Vagina (tissue), 2 donors: ENCODE measurements at places on chromosomes 7 and 10. TPM values are rescaled to one million over a fixed set of nuclear protein-coding genes. Genes with fewer than 3 reads are reported as not detected.

The SPDYE5 gene
- total RNA-seq: not detected

The ELN gene
- total RNA-seq: 38.3 TPM

The KIF11 gene
- total RNA-seq: 3.4 TPM

The ACSM6 gene
- not detected for total RNA-seq

The NCF1 gene
- total RNA-seq: not detected

The EMX2 gene
- total RNA-seq: 0.74 TPM

The RGR gene
- not detected for total RNA-seq

The ADARB2 gene
- total RNA-seq: 3.4 TPM

The MYO3A gene
- 0.25 TPM for total RNA-seq

The BMPER gene
- 5.2 TPM for total RNA-seq

The TMEM273 gene
- 17.9 TPM for total RNA-seq

The AQP1 gene
- 243 TPM for total RNA-seq

The GNAT3 gene
- total RNA-seq: not detected

The POLR3A gene
- total RNA-seq: 16.9 TPM

The ZMIZ1 gene
- 61.4 TPM for total RNA-seq

The LRRD1 gene
- total RNA-seq: 0.49 TPM

The NUTM2A gene
- 0.98 TPM for total RNA-seq

- DNase-seq: no peak
Measured at GRCh38 chr7:6589151-6589828, 531 bp upstream of the INTS15 start.

- DNase-seq: no peak
Measured at GRCh38 chr10:7411671-7412128, 866 bp upstream of the SFMBT2 start.

DNA sequence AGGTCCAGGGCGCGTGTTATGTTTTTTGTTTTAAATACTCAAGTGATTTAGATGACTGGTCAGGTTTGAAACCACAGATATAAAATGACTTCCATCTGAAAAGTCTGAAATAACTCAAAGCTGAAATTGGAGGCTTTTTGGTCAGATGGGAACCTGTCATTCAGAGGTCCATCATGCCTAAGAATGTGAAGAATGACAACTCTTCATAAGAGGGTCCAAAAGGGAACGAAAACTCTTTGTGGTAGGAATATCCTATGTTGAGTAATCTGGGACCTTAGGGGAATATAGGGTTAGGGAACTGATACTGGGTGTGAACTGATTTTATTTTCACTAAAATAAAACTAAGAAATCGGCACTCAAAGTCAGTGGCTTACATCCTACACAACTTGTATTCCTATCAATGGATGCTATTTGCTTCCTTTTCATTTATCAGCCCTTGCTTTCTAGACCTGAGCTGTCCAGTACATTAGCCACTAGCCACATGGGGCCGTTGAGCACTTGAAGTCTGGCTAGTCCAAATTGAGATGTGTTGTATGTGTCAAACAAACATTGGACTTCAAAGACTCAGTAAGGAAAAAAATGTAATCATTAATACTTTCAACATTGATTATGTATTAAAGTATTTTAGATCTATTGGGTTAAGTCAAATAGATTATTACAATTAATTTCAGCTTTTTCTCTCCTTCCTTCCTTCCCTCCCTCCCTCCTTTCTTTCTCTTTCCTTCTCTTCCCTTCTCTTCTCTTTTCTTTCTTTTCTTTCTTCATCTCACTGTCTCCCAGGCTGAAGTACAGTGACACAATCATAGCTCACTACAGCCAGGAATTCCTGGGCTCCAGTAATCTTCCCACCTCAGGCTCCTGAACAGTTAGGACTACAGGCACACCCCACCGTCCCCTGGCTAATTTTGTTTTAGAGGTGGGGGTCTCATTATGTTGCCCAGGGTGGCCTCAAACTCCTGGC lies 56.5 kb upstream of the KDM7A start:
- DNase-seq: no peak

DNA sequence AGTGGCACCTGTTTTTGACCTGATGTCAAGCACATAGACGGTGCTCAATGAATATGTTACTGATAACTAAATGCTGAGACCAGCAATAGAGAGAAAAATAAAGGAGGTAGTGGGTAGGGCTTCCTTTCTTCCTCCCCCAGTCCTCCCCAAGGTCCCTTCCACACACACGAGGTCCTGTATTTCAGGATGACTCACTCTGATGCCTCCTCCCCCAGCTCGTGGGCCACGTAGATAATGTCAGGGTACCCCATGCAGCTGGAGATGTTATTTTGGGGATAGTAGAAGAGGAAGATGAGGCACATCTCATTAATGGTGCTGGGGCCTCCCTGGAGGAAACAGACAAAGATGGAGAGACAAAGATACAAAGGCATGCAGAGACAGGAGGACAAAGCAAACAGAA lies 17.3 kb downstream of the PRSS58 start:
- no peak for DNase-seq

DNA sequence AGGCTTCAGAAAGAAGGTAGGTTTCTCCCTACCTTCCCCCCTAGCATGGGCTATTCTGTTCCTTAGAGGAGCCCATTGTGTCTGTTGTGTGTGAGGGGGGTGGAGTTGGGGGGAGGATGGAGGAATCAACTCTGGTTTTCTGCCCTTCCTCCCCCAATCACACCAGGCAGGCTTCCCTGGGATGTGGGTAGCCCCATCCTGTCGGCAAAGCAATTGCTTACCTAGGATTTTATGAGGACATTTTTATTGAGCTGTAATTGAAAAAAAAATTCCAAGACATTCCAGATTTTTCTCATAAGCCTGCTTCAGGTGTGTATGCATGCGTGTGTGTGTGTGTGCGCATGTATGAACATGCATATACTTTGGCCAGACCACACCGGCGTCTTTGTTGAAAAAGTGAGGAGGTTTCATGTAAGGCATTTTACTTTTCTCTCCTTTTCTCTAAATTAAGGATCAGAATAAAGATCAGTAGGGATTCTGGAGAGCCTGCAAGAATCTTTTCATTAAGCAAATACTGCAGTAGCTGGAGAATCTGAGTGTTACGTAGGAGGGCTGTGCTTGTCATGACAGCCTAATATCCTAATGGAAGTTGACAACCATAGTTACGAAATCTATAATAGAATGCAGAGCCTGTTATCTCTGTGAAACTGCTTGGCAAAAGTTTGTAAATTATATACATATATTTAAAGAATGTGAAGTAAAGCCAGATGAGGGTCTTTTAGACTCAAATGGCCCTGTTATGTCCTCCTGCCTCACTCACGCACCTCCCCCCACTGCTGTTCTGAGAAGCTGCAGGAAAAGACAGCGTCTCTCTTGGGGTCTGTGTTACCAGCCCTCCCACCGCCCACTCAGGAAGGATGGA lies 27.3 kb upstream of the SAMD8 start:
- DNase-seq: no peak

DNA sequence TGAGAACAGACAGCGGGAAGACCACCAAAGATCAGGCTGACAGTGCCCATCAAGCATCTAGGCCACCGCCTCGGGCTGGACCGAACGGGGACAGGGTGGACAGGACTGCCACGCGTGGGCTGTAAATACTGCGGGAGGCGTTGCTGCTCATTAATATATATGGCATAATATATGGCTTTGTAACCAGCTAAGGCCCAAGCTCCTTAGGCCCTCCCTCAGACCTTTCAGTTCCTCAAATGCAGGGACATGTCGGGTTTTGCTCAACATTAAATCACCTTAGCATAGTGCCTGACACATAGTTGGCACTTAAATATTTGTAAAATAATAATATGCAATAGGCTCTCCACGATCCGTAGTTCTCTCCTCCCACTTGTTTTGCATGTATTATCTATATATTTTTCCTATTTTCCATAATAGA lies 402 bp upstream of the TMEM168 start:
- DNase-seq: no peak

GRCh38 chr7:137903382-137904169 lies 56.8 kb upstream of the DGKI start:
- no peak for DNase-seq

GRCh38 chr7:79822620-79823240 lies 311.9 kb upstream of the GNAI1 start:
- no peak for DNase-seq

DNA sequence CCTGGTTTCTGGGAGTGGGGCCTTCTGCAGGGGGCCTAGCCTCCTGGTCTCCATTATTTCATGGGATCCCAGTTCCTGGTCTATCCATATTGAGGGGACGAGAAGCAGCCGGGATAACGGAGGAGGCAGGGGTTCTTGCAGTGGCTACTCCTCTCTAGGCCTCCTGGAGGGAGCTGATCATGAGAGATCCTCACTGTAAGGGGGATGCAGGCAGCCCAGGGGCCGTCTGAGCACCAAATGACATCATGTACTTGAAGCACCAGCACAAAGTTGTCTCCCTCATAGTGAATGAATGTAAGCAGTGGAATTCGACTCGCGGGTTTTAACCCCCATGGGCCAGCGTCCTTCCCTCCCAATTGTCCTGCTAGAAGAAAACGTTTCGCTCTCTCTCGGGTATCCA lies 964 bp upstream of the ADCY1 start:
- DNase-seq: no peak

- no peak for DNase-seq
Measured at GRCh38 chr10:72087392-72087968, 871 bp downstream of the SPOCK2 start.

GRCh38 chr7:36199329-36199728 lies 46.3 kb downstream of the EEPD1 start:
- no peak for DNase-seq

DNA sequence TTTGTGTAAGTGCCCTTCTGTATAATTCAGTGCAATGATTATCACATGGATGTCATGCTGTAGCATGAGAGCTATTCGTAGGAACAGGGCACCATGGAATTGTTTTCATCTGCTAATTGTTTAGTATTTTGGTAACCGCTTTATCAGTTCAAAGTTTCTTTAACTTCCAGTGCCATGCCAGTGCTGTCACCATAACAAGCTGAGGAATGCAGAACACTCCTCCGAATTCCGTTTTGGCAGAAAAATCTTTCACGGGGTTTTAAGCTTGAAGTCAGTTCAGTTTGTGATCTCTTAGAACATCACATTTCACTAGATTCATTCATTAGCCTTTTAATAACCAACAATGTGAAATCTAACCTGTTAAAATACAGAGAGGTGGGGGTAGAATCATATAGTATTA lies 117.2 kb upstream of the SEMA3C start:
- DNase-seq: no peak

DNA sequence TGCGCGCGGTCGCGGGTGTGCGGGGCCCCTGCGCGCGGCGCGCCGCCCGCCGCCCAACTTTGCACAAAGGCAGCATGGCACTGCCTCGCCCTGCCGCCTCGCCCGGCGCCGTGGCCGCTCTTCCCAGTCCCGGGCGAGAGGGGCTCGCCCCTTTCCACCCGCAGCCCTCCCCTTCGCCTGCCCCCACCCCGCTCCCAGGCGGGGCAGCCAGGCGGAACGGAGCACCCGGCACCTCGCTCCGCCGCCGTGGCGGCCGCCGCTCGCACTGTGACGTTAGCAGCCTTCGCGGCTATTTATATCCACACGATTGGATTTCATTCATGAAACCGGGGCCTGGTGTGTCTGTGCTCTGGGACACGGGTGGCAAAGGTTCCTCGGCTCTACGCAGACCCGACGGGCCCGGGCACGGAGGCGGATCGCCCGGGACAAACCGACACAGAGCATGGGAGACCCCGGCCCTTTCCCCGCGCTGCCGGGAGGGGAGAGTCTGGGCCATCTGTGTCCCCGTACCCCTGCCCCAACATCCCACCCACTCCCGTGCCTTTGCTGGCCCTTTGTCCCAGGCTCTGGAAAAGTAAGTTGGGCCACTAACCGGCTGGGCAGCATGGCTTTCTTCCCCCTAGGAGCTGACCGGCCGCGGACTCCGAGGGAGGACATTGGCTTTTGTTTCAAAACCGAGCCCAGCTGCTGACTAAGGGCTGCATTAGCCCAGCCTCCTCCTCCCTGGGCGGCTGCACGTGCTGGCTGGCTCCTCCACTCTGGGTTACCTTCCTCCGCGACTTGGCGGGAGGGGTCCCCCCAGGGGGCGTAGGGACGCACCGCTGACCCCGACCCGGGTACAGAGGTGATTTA lies at the start of gene RHOBTB1:
TSS of gene RHOBTB1 (minus strand) at position 128 of the 852 bp plus-strand sequence. CDS start 32,643 bp downstream, outside the sequence.
- DNase-seq: no peak

- DNase-seq: no peak
Measured at GRCh38 chr7:143346018-143346417, 16.5 kb downstream of the FAM131B start.

DNA sequence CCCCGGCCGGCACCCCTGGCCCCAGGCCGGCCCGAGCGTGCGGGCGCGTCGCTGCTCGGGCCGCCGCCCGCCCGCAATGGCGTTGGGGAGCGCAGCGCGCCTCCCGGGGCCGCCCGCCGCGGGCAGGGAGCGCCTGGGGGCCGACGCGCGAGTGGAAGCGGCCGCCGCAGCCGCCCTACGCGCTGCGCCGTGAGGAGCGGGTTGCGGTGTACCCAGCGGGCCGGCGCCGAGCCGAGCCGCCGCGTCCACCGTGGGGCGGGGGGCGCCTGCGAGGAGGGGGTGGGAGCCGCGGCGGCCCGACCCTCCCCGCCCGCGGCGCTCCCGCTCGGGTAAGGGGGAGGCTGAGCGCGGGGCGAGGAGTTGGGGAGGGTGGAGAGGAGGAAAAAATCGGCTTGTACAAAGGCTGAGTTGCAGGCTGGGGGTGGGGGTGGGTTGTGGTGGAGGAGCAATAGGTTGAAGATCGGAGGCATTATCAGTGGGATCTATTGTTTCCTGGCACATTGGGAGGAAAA lies 473 bp downstream of the PPP1R9A start:
- no peak for DNase-seq

GRCh38 chr7:137798073-137798763 lies 48.6 kb downstream of the DGKI start:
- DNase-seq: no peak

GRCh38 chr7:90229682-90230081 lies 15.3 kb upstream of the CFAP69 start:
- no peak for DNase-seq

DNA sequence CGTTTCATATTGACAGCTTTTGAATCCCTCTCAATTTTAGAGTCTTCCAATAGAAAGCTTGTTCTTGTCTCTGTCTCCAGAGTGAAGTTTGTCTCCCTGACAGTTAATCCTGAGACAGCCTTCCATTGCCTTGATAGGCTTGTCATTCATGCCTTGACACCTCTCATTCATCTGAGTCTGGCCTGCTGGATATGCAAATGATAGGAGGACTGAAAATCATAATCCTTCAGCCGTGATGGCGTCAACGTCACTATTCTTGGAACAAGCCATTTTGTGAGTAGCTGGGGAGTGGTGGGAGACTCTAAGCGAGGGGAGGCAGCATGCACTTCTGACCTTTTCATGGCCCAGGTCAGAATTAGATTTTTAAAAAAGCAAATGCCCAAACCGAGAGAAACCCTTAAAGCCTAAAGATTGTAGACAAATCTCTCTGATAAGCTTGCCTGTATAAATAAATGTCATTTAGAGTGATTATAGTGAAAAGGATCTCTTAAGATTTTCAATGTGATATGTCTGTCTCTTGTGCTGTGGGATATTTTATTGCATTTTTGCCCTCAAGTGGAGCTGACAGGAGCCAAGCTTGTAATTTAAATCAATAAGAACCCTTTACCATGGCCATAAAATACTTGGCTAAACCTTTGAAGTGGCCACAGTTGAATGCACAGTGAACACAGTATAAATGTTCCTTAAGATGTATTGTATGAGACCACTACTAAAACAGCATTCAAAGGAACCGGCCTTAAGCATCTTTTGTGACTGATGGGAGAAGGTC lies 148.8 kb downstream of the SNX10 start:
- no peak for DNase-seq

- no peak for DNase-seq
Measured at GRCh38 chr7:93165447-93165846, 17.3 kb upstream of the SAMD9L start.
